Right renal pelvis (tissue), 4 donors: ENCODE measurements at places on chromosomes 7 and 10. TPM values are rescaled to one million over a fixed set of nuclear protein-coding genes. Genes with fewer than 3 reads are reported as not detected.

JAKMIP3 gene
- 0.16 TPM for polyA plus RNA-seq

CCDC3 gene
- 10.7 TPM for polyA plus RNA-seq

GRCh38 chr7:121402701-121403100, 6.6 kb upstream of the FAM3C start:
- DNase-seq: no peak

GRCh38 chr7:126605056-126605455, 647.7 kb downstream of the GRM8 start:
- DNase-seq: no peak

DNA sequence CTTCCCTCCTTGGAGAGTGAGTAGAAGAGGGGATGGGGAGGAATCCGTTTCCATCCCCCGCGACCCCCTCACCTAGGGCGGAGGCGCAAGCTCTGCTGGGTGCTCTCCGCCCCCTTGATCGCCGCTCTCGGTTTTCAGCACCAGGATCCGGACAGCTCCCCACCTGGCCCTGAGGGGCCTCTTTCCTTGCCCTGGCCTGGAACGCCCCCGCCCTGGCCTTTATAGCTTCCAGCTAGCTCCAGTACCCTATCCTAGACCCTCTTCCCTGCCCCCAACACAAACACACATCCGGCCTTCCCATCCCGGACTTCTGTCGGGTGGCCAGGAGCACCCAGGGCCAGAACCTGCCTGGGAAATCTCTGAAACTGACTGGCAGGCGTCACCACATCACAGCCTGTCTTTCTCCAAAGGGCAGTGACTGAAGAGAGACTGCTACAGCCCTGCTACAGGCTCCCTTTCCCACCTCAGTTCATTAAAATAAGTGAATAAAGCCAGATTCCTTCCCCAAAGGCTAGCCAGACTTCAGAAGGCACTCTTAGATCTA, 72.3 kb upstream of the LEP start:
- DNase-seq: peak; percentile 65

DNA sequence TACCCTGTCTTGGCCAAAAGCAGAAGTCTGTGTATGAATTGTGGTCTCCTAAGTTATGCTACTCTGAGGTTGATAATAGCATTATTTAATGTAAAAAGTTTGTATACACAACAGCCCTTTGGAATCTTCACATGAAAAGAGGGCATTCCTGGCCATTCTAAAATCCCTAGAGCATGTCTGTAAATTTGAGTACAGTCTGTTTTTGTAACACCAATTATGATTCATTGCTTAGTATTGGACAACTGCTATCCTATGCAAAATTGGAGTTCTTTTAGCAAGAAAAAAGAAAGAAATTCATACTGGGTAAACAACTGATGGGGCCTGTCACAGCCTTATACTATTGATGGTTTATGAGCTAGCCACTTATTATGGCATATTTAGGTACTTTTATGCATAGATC, 10.2 kb downstream of the CUTC start:
- DNase-seq: no peak

DNA sequence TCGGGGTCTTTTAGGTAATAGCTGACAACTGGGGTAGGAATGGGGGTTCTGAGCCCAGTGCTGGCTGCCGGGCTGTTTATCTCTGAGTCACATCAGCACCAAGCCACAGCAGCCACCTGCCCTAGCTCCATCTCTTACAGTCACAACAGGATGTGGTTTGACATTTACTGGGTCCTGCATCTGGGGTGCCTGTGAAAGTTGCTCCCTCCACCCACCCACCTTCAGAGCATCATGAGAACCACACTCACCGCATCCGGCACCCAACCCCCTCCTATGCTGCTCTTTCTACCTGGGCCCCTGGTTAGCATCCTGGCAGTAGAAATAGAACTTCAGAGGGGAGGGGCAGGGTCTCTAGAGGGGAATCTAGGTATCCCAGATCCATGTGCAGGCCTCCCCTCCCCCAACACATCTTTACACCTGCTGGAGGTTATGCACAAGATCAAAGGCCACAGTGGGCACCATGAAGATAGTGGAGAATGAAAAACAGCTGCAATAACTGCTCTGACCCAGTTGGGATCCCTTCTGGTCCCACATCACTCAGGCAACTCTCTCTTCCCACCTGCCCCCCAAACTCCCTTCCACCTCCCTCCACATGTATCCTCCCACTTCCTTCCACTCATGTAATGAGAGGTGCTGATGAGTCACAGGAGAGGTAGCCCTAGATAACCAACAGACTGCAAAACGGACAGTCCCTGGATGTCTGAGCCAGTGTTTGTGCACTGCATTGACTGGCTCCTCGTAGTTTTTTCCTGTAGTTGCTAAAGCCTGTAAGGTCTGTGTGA, 38.2 kb downstream of the PRSS2 start:
- no peak for DNase-seq

- DNase-seq: no peak
Measured at GRCh38 chr10:2754943-2755342, 312.4 kb upstream of the PFKP start.

DNA sequence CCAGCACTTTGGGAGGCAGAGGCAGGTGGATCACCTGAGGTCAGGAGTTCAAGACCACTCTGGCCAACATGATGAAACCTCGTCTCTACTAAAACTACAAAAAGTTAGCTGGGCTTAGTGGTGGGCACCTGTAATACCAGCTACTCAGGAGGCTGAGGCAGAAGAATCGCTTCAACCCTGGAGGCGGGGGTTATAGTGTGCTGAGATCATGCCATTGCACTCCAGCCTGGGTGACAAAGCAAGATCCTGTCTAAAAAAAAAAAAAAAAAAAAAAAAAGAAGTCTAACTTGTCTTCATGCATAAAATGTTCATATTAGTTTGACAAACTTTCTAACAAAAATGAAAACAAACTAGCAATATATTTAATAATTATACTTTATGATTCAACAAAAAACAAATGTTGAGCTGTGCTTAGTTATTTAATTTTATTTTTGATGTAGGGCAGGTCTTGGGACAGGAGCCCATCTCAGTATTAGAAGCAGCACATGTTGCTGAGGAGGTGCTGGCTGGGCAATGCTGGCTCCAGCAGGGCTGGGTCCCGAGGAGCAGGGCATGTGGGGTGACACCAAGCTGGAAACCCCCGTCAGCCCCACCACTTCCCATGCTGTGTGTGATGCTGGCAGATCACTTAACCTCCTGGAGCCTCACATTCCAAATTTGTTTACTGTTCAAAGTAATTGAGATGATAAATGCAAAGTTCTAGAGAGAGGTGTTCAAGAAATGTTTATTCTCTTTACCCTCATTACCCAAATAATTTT, 335.3 kb upstream of the KLF6 start:
- DNase-seq: no peak
